ENCODE measurements at places on chromosomes 7 and 10.

DNA sequence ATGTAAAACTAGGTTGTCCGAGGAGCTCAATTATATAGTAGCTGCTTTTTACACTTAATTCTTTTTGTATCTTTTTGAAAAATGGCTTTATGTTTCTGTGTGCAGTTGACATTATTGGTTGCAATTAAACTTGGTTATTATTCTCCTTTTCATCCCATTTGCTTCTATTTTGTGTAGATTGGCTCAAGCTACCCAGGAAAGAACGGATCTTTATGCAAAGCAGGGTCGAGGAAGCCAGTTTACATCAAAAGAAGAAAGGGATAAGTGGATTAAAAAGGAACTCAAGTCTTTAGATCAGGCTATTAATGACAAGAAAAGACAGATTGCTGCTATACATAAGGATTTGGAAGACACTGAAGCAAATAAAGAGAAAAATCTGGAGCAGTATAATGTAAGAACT is 16.5 kb downstream of the SMC3 start:
- no peak for DNase-seq

- DNase-seq: peak; percentile 48
These were observed 45.8 kb upstream of the PRSS58 start for GRCh38 chr7:142303650-142304049.

DNA sequence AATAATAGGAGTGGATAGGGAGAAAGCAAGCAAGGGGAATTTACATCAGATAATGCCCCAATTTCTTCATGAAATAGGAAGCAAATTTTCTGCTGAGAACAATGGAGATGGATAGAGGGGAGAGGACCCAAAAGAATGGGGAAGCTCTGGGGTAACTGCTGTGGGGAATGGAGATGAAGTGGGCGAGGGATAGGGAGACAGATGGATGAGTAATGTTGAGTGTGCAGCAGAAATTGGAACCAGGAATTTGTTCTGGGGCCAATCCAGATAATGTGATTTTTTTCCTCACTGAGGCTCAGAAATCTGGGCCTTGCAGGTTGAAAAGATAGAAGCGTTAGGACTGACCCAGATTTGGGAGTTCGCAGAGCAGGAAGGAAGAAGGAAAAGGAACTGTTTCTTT is 24.5 kb upstream of the MRC1 start:
- DNase-seq: no peak

GRCh38 chr7:36154255-36155212 is 1.5 kb downstream of the EEPD1 start:
- DNase-seq: no peak

DNA sequence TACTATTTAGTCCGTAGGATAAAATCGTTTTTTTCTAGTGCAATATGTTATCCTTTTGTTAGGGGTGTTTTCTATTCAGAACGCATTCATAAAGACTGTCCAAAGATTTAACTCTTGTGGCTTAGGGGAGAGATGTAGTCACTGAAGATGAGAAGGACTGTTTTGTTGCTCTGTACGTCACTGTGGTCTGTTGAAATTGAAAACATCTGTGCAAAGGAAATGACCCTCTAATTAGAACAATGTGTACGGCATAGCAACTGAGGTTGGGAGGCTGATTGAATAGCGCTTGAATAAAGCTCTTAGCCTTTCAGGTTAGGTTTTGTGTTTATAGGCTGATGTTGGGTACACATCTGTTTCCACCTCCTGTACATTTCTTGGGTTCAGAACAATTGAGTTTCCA is 453.4 kb upstream of the AKR1E2 start:
- no peak for DNase-seq

- no peak for DNase-seq
These were observed 18.8 kb downstream of the CHAT start for GRCh38 chr10:49632406-49633317.

DNA sequence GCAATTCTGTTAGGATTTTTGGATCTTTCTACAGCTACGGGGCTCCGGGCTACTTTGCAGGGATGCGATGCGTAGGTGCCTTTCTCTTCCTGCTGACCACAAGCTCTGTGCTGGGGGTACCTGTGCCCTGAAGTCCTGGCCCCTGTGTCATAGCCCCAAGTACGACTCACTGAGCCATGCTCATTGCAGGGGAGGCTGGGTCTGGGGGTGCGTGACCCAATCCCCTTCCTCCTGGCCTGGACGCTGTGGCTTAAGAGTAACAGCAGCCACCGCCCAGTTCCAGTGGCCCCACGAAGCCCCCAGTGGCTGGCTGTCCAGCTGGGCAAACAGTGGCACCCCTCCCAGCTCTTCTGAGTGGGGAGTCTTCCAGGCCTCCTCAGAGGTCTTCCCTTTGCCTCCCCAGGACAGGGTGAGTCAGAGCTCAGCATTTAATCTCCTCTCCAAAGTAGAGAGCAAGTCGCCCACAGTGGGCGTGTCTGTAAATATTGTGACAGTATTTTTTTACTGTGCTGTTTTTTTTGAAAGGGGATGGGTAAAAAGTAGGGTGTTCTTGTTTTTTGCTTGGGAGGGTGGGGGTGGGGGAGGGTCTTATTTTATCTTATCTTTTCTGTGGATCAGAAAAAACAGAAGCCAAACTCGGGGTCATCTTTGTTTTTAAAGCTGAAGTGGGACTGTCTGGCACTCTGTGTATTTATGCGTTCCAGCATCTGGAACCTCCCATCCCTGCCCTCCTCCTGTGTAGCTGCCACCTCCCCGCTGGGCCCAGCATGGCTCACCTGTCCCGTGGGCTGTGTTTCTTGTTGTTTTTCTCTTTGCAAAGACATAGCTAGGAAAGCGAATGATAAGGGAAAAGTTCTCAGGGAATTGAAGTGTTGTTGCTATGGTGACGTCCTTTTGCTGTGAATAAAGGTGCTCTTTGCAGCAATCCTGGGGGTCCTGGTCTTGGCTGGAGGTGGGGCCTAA is 8.2 kb downstream of the LFNG start:
- peak; percentile 80 for DNase-seq

DNA sequence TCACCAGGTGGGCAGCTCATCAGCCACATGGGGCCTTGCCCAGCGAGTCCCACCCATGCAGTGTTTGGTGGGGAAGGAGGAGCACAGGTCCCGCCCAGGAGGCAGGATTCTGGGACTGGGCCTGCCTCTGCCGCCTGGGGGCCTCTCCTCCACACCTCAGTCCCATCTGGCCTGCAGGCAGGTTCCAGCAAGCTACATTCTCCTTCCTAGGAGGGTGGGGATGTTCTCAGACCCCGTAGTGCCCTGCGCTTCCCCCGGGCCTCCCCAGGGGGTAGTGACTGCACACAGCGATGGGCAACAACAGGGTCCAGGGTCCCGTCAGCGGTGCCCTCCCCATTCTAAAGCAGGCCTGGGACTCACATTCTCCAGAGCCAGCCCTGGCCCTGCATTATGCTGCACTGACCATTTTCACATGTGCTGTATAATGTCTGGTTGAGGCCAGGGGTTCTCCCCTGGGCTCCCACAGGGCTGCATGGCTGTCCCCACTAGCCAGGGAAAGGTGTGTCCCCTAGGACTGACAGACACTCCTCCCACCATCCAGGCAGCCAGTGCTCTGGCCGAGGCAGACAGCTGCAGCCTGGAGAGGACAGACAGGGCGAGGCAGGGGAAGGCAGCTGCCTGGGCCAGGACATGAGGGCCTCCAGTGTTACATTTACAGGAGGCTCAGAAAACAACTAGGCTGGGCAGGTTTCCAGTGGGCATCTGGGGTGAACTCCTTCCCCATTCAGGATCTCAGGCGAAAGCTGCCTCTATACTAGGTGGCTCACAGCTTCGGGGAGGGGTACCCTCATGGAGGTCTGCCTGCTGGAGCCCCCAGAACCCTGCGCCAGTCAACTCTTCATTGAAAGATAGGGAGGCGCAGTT is 9.3 kb downstream of the RASGEF1A start:
- no peak for DNase-seq

GRCh38 chr7:102918845-102919244 is 6.0 kb downstream of the LRRC17 start:
- DNase-seq: no peak

GRCh38 chr7:118184565-118184940 is 589 bp downstream of the LSM8 start:
- no peak for DNase-seq

DNA sequence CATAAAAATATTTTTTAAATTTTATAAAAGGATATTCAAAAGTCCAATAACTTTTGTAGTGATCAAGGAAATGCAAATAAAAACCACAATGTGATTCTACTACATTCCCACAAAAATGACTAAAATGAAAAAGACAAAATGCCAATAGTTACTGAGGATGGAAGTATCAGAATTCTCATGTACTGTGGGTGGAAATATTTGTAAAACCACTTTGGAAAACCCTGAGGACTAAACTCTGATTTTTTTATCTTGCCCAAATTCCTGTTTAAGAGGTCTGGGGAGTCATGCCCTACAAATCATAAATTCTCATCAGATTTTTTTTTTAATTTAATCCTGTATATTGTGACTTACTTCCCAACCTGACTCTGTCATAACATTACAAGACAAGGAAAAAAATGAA is 9.8 kb upstream of the SEMA3D start:
- no peak for DNase-seq

GRCh38 chr7:112580717-112581435 is 100.1 kb downstream of the LSMEM1 start:
- DNase-seq: no peak

- no peak for DNase-seq
These were observed 99.1 kb downstream of the JCAD start for GRCh38 chr10:29960261-29960660.

DNA sequence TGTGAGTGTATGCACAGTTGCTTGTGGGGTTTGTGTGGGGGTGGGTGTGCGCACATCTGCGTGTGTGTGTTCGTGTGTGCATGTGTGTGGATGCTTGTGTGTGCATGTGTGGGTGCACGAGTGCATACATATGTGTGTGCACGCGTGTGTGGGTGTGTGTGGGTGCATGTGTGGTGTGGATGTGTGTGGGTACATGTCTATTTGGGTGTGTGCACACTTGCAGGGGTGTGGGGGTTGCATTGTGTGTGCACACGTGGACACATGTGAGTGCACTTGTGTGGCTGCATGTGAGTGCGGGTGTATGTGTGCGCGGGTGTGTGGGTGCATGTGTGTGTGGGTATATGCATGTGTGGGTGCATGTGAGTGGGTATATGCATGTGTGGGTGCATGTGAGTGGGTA is 73.7 kb downstream of the NKX6-2 start:
- no peak for DNase-seq

DNA sequence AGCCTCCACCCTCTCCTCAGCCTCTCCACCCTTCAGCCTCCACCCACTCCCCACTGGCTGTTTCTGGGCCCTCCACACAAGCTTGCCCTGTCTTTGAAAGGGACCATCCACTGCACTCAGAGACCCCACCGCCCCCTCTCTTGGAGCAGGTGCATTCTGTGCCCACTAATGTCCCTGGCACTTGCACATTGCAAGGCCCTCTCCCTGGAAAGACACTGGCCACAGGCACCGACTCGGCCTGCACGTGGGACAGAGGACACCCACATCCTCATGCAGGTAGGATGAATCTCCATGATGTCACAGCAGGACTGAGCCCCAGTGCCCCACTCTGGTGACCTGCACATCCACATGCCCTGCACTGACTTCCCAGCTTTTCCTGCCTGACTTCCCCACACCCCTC is 36.8 kb upstream of the EBF3 start:
- no peak for DNase-seq

DNA sequence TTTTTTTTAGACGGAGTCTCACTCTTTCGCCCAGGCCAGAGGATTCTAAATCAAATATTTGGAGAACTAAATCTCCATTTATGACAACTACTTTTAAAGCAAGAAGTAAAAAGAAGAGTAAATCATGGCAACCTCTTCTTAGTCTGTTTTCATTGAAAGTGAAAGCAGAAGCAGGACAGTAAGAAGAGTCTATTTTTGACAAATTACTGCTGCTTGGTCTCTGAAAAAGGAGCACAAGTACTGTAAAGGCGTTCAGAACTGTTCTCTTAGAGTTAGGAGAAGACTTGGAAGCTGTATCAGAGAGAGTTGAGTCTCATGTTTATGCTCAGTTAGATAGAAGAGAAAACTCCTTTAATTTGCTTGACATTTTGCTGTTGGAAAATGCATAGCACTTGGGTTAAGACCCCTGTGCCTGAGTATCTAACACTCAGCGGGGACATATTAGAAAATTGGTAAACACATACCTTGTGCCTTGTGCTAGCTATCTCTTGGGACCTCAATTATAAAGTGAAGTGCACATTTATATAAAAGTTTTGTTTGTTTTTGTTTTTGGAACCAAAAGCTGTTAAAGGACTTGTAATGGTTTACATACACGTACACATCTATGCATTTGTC is 433.0 kb downstream of the ANKRD7 start:
- DNase-seq: no peak

- DNase-seq: peak; percentile 13
These were observed 79.1 kb downstream of the VTI1A start for GRCh38 chr10:112526139-112526538.

- peak; percentile 19 for DNase-seq
These were observed 10.6 kb upstream of the GRB10 start for GRCh38 chr7:50793120-50793946.

GRCh38 chr7:121397822-121398221 is 1.7 kb upstream of the FAM3C start:
- DNase-seq: no peak

DNA sequence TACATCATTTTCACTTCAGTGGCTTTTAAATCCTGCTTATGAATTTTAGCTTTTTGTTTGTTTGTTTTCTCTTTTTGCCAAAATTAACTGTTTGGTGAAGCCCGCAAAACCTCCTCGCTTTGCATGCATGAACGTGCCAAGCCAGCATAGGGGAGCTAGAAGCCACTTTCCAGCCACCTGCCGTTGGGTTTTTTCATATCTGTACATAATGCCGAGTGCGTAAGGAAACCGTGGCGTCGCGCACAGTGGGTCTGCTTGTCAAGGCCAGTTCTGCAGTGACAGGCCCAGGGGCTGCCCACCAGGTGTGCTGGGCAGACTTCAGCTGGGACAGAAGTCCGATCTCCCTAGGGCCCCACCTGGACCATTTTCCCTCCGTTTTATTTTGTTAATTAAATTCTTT is 41.1 kb downstream of the WIPI2 start:
- no peak for DNase-seq

- DNase-seq: no peak
These were observed 18.1 kb upstream of the ITGB8 start for GRCh38 chr7:20312562-20312961.

DNA sequence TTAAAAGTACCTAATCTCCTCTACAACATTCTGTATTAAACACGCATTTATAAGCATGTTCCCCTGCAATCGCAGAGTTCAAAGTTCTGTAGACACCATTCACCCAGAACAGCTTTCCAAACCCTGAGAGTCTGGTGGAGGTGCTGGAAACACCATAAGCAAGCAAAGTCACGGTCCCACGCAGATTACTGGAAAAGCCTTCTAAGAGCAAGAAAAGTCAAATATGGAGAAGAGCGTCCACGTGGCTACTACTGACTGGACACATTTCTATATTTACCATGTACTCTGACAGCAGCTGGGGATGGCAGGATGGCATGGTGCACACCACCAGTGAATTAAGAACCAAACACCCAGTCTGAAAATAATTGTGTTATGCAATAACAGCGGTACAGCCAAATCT is 97.7 kb downstream of the PARD3 start:
- no peak for DNase-seq

GRCh38 chr7:27840313-27840712 is 100.4 kb downstream of the TAX1BP1 start:
- DNase-seq: peak; percentile 19

- no peak for DNase-seq
These were observed 21.1 kb downstream of the C7orf33 start for GRCh38 chr7:148611692-148612091.

GRCh38 chr7:34675749-34676374 is 17.8 kb downstream of the NPSR1 start:
- DNase-seq: peak; percentile 33
